ENCODE measurements at places on chromosomes 7 and 10.

GRCh38 chr7:16929146-16929762, 47.5 kb upstream of the AGR3 start:
- DNase-seq = no peak

DNA sequence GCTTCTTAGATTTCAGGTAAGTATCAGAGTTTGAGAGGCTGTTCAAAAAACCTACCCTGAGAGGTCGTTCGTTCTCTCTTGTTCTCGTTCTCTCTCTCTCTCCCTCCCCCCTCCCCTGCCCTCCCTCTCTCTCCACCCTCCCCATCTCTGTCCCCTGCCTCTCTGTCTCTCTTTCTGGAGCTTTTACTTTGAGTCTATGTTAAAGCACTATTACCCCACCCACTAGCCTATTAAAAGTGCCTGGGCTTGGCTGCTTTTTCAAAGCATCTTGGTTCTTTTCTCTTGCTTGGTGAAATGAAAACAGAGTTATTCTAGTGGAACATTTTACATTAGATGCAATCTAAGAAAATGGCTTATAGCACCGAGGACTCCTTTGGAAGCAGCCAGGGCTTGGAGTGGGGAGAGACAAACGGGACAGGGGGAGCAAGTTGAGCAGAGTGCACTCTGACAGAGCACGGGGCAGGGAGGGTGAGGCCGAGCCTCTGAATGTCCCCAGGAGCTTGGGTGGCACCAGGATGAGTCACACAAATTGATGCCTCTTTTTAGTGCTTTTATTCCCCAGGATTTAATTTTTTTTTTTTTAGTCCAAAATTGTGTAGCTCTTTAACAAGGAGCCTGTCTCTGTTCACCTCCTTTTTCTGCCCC, 134.3 kb downstream of the CFAP58 start:
- DNase-seq = no peak

DNA sequence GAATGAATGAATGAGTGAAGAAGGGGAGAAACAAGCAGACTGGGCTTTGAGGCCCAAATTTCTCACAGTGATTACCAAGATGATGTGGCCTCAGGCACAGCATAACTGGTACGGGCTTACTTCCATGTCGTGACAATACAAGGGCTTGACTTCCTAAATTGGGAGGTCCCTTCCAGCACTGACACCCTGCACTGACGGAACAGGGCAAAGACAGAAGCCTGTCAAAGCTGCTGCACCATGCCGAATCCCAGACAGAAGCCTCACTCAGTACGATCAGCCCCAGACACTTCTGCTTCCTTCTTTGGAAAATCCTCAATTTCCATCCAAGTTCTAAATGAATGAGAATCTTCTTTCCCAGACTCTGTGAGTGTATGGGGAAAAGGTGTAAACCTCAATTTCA, 51.9 kb downstream of the GNA12 start:
- DNase-seq = no peak

DNA sequence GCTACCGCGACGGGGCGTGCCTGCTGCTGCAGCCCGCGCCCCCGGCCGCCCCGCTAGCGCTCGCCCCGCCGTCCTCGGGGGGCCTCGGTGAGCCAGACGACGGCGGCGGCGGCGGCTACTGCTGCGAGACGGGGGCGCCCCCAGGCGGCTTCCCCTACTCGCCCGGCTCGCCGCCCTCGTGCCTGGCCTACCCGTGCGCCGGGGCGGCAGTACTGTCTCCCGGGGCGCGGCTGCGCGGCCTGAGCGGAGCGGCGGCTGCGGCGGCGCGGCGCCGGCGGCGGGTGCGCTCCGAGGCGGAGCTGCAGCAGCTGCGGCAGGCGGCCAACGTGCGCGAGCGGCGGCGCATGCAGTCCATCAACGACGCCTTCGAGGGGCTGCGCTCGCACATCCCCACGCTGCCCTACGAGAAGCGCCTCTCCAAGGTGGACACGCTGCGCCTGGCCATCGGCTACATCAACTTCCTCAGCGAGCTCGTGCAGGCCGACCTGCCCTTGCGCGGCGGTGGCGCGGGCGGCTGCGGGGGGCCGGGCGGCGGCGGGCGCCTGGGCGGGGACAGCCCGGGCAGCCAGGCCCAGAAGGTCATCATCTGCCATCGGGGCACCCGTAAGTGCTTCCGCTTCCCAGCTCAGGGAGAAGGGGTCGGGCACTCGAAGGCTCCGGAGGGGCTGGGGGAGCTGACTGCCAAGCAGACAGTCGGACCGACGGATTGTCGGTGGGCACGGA, 761 bp downstream of the PTF1A start:
- no peak for DNase-seq

DNA sequence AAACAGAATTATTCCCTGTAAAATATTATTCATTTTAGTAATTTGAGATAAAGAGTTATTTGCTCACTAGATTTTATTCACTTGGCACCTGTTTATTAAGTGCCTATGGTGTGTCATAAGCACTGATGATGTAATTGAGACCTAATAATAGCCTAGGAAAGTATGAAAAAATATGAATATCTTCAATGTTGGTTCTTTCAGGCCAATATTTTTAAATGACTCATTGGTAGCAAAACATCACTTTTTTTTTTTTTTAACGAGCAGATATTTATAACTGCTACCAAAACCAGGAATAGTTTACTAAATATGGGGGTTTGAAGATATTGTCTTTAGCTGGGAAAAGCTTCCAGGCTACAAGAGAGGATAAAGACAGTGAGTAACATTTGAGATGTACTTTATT, 228.0 kb downstream of the PRKG1 start:
- DNase-seq = no peak

GRCh38 chr7:82404094-82404493, 39.5 kb downstream of the CACNA2D1 start:
- DNase-seq = no peak

GRCh38 chr7:28408960-28409715, 3.2 kb upstream of the CREB5 start:
- DNase-seq = peak; percentile 95

DNA sequence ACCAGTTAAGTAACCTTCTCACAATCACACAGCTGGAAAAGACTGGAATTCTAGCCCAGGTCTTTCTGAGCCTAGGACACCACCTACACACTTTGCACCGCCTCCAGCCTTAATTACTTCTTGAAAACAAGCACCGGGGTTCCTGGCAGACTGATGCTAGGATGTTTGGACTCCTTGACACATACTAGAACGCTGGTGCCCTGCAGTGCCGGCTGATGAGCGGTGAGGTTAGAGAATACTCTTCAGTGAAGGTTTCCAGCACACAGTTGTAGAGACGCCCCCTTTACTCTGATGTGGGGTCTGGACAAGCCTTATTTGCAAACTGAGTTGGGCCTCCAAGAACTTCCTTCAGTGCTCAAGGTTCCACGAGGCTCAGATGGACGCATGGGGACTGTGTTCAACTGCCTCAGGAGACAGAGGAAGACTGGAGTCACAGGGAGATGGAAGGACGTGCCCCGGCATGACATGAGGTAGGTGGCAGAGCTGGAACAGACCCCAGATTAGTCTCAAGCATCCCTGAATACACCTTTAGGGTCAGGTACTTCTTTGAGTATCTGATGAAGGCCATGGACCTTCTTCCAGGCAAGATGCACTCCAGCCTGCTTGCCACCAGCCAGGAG, 89.6 kb downstream of the COBL start:
- DNase-seq = no peak

- no peak for DNase-seq
Observed at GRCh38 chr7:28065308-28065707, 115.3 kb downstream of the JAZF1 start.
